ENCODE measurements at places on chromosomes 13 and 19. TPM values are rescaled to one million over a fixed set of nuclear protein-coding genes. Genes with fewer than 3 reads are reported as not detected.

ZNF440 gene
- 25.4 TPM for polyA plus RNA-seq

KLF1 gene
- 2.3 TPM for polyA plus RNA-seq

UPK1A gene
- 0.19 TPM for polyA plus RNA-seq

OXGR1 gene
- polyA plus RNA-seq, result 0.71 TPM

CEACAM3 gene
- 0.21 TPM for polyA plus RNA-seq

EDNRB gene
- polyA plus RNA-seq, result 80.8 TPM

DENND1C gene
- 17.3 TPM for polyA plus RNA-seq

KIR2DL1 gene
- polyA plus RNA-seq, result 0.16 TPM

GIPR gene
- polyA plus RNA-seq, result 8.2 TPM

LRRC4B gene
- polyA plus RNA-seq, result 10.9 TPM

RETN gene
- 1.3 TPM for polyA plus RNA-seq

ZNF285 gene
- polyA plus RNA-seq, result 14.1 TPM

SIRT2 gene
- polyA plus RNA-seq, result 60.0 TPM

APLP1 gene
- 13.8 TPM for polyA plus RNA-seq

LENG9 gene
- 3.2 TPM for polyA plus RNA-seq

ICAM3 gene
- polyA plus RNA-seq, result 9.3 TPM

CPB2 gene
- polyA plus RNA-seq, result 0.06 TPM

FCGBP gene
- 15.3 TPM for polyA plus RNA-seq

PCDH17 gene
- 16.1 TPM for polyA plus RNA-seq

ADGRE2 gene
- polyA plus RNA-seq, result 0.63 TPM

MICOS13 gene
- 30.4 TPM for polyA plus RNA-seq

ZNF415 gene
- polyA plus RNA-seq, result 15.5 TPM

CDX2 gene
- not detected for polyA plus RNA-seq

SERPINE3 gene
- polyA plus RNA-seq, result 0.25 TPM

OR7G2 gene
- 0.08 TPM for polyA plus RNA-seq

PNMA8C gene
- polyA plus RNA-seq, result 0.21 TPM

HSD11B1L gene
- polyA plus RNA-seq, result 10.1 TPM

COG6 gene
- polyA plus RNA-seq, result 27.0 TPM

KLK3 gene
- not detected for polyA plus RNA-seq

CRB3 gene
- polyA plus RNA-seq, result 23.4 TPM

MBOAT7 gene
- 44.0 TPM for polyA plus RNA-seq

BCKDHA gene
- polyA plus RNA-seq, result 38.4 TPM

ALOX5AP gene
- polyA plus RNA-seq, result 4.5 TPM

ZNF414 gene
- polyA plus RNA-seq, result 19.0 TPM

SMIM44 gene
- not detected for polyA plus RNA-seq

LRFN3 gene
- 7.7 TPM for polyA plus RNA-seq

ZNF221 gene
- 7.7 TPM for polyA plus RNA-seq

ZNF229 gene
- polyA plus RNA-seq, result 13.4 TPM

ALKBH6 gene
- polyA plus RNA-seq, result 18.4 TPM

C1QTNF9B gene
- 0.97 TPM for polyA plus RNA-seq

CEACAM1 gene
- 8.3 TPM for polyA plus RNA-seq
